H4 (cell line): ENCODE measurements at places on chromosomes 12 and 14.

DNA sequence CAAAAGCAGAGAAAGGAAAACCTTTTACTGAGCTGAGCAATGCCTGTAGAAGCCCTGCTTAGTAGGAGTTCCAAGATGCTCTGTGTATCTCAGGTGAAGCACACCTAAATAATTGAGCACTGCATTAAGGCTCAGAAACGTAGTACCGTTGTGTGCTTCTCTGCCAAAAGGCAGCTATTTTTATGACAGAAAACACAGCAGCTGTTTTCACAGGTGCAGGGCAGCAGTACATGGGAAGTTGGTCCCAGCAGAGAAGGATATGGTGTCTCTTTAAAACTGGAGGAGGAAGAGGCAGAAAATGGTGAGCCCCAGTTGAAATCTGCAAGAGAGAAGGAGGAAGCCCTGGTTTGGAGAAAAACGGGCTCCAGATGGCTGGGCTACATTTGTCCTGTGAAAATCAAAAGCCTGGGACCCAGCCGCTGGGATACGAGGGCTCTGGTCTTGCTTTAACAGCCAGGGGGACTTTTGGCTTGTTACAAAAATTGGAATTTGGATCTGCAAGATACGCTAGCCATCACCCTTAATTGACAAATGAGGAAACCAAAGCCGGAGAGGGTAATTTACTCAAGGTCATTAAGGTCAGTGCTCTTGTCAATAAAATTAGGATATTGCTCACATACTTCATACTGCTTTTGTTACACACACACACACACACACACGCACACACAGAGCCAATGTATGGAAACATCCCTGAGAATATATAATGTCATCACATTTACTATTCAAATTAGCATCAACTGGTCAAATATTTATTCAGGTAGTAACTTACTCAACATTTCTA is 27.3 kb downstream of the SPRING1 start:
- DNase-seq: no peak

DNA sequence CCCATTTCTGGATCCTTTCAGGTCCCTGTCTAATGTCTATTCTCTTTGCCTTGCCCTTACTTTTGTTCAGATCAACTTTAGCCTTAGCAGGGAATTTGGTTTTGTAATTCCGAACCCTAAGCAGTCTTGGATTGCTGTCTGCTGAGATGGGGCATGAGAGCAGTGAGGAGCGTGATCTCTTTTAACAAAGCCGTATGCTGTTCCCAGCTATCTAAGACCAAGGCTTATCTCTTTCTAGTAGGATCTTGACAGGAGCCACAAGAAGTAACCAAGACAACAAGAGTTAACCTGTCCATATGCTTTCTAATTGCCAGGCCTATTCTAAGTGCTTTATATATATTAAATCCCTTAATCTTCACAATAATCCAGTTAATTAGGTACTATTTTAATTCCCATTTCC is 4.5 kb upstream of the DHRS7 start:
- no peak for DNase-seq

DNA sequence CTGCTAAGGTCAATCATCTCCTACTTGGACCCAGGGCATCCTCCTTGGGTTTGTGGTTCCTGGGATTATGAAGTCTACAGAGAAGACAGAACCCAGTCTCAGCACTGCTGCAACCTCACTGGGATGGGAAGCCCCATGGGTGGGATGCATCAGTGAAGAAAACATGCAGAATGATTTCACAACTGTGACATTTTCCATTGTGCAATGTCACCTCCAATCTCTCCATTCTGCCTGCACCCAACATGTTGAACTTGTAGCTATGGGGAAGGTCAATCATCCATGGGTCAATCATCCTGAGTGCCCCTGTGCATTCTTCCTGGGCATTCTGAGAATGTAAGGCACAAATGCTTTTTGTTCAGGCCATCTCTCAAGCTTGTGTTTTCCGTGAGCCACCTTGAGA is 1004.4 kb upstream of the TMEM132C start:
- DNase-seq: no peak

- no peak for DNase-seq
Observed at GRCh38 chr14:94752591-94753436, 17.1 kb downstream of the GSC start.

DNA sequence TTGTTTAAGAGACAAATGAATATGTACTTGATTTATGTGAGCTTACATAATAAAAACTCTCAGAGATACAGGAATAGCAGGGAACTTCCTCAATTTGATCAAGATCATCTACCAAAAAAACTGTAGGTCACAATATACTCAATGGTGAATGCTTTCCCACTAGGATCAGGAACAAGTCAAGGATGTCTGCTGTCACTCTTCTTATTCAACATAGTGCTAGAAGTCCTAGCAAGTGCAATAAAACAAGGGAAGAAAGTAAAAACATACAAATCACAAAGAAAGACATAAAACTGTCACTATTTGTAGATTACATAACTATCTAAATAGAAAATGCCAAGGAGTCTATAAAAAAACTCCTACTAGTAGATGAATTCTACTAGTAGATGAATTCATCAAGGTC is 41.9 kb upstream of the PAWR start:
- no peak for DNase-seq

DNA sequence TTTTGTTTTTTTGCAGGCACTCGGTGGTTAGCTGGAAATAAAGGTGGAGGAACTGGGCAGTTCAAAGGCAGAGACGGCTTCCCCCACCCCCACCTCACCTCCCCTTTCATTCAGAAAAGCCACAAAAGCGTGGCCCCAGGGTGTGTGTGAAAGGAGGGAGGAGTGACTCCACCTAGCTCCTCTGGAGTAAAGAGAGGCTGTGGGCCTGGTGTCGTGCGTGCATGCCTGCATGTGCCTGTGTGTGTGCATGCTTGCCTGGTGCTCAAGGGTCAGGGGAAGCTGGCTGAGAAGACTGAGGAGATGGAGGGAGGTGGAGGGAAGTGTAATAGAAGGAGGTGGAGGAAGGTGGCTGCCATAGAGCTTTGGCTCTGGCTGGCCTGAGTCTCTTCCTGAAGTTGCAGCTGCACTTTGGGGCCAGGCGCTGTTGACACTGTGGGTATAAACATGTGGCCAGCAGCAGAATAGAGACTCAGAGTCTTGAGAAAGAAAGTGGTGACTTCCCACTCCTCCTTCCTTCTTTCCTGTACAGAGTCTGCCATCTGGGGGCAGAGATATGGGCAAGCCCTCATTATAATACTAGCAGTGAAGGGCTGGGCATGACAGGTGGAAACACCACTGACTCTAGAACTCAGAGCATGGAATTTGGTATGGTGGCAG is 36.9 kb upstream of the SINHCAF start:
- peak; percentile 67 for DNase-seq

GRCh38 chr12:11922361-11922760 is 148.4 kb upstream of the BCL2L14 start:
- DNase-seq: no peak
